ENCODE measurements at places on chromosomes 11 and 22.

- DNase-seq: no peak
These were observed 149.2 kb downstream of the MIAT start for GRCh38 chr22:26806445-26807175.

- no peak for DNase-seq
These were observed 10.0 kb upstream of the TTLL8 start for GRCh38 chr22:50068096-50068495.

DNA sequence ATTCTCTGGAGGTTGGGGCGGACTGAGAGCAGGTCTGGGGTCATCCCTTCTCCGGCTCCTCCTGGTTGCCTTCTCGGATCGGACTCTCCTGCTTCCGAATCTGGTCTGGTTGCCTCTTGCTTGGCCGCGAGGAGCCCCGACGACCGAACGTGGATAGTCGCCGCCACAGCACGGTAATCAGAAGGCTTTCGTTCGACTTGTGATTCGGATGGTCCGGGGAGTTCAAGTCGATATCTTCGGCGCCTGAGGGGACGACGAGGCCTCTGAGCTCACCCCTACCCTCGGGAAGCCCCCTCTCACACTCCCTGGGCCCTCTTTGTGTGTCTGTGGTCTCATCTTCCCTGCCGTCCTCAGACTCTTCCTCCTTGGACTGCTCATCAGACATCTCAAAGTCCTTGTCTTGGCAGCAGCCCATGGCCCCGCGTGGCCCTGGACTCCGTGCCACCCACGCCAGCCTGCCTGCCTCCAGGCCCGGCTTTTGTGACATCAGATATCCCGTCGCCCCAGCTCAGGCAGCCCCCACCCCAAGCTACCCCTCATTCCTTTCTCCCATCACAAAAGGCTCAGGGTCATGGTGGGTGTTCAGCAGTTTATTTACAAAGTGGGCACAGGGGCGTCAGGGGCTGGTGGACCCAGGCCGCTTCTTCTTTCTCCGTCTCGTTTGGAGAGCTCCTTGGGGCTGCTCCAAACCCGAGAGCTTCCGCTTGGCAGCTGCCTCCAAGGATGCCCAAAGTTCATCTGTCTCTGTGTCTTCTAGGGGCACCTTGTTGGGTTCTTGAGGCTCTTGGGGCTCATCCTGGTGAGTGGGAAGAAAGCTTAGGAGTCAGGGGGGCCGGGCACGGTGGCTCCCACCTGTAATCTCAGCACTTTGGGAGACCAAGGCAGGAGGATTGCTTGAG lies at the start of gene TEX54:
Gene TEX54 (minus strand): TSS at position 506 of the 899 bp plus-strand sequence.
- DNase-seq: no peak

DNA sequence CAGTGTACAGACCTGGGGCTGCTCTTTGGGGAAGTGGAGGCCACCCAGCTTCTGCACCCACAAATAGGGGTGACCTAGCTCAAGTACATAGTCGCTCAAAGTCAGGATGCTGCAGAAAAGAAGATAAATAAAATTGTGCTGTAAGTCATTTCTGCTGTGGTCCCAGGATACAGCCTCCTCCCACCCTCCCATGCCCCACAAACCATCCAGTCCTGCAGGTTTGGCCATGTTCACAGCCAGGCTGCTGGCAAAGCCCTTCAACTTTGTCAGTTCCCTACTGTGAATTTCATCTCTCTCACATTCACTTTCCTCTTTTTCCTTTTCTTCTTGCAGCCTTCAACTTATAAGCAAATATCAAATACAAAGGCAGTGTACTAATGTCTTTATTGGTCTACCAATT lies 33.6 kb downstream of the THOC5 start:
- no peak for DNase-seq

DNA sequence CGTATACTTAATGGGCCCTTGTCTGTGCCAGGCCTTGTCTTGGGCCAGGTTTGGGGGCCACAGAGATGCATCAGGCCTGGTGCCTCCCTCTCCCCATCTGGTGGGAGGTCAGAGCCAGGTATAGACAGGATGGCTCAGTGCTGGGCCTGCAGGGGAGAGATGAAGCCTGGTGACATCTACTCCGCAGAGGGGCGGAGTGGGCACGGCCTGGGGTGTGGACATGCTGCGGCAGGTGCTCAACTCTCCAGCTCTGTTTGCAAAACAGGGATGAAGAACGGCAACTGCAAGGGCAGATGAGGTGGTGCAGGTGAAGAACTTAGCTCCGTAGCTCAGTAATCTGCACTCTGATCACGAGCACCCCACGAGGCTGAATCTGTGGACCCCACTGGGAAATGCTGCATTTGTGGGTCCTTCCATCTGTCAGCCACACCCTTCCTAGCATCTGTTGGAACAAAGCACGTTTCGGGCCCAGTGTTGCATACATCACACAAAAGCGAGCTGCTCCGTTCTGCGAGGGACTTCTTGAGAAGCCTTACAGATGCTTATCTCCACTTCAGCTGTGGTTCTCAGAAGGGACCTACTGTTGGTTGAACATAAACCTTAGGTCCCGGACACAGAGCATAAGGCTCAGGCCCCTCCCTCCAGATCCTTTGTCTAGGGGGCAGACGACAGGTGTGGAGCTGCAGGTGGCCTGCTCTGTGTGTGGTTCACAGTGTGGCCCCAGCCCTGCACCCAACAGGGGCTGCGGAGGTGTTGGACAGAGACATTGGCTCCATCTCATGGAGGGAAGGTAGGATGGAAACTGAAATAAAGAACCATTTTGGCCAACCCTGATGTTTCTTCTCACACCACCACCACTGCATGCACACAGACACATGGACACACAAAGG lies 78.3 kb downstream of the LRRC32 start:
- DNase-seq: no peak

- DNase-seq: no peak
These were observed 23.0 kb downstream of the ZFTA start for GRCh38 chr11:63745304-63746170.

GRCh38 chr22:24873226-24873625 lies 67.2 kb downstream of the SGSM1 start:
- no peak for DNase-seq

- no peak for DNase-seq
These were observed 806 bp upstream of the SMDT1 start for GRCh38 chr22:42078469-42079318.

- no peak for DNase-seq
These were observed 2.9 kb downstream of the GRIA4 start for GRCh38 chr11:105612771-105613170.

- DNase-seq: no peak
These were observed 219.2 kb upstream of the PGR start for GRCh38 chr11:101348786-101349185.

DNA sequence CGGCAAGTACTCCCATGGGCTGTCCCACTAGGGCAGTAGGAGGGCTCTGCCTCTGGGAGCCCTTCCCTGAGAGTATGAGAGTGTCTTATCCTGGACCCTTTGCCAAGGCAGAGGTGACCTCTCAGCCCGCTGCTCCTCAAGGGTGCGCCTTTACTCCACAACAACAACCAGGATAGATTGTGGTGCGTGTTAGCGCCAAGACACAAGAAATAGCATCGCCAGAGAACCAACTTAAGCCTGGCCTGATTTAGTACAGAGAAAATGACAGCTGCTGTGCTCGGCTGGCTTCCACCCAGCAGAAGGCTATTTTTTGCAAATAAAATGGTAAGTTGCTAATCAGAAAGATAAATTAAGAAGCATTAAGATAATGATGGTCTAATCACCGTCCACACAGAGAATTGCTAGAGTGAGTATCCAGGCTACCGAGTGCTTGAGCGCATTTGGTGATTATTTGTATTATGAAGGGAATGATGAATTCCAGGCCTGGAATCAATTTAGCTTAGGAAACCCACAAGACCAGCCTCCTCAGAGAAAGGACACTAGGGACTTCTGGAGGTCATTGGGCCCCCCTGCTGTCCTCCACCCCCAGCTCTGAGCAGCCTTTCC lies 119.8 kb downstream of the PKNOX2 start:
- DNase-seq: no peak

DNA sequence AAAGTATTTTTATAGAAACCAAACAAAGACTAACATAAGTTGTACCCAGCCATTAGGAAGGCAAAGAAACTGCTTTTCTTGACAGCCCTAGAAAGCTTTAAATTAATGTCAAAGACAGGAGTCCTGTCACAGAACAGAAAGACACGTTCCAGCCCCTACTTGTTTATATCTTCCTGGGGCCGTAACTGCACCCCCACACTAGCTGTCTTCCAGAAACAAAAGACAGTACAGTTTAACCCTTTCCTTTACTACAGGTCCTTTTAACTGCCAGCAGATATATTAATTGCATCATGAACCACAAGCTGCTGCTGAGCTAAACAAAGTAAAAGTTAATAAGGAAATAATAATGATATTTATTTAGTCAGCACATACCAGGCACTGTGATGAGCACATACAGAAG lies 20.3 kb upstream of the CFAP300 start:
- no peak for DNase-seq

DNA sequence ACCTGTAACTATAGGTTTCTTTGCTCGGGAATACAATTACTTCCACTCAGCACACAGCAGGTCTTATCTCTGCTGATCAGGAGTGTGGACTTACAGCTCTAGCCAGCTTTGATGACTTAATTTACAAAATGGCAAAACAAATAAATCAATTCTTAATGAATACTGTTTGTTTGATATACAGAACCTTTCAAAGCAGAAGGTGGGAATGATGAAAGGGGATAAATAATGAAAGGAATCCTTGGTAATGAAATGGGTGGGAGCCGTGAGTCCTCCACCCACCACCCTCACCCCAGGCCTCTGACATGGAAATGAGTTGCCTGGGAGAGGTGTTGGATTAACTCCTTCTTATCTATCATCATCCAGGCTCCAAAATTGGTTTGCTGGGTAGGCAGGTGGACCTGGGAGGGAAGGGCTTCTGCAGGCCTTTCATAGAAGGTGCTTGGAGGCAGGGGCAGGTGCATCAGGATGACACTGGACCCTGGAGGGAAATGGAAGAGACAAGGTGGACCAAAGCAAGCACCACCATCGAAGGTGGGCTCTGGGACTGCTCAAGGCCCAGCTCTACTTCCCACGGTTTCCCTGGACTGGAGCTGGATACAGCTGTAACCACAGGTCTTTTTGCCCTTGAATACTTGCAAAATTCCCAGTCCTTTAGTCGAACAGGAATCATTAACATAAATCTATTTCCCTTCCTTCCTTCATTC lies 23.0 kb downstream of the POU2AF1 start:
- peak; percentile 69 for DNase-seq

Measured in NCI-H2081 treated with DMSO at 0.1 percent for 48 hours (cell line).